ENCODE measurements at places on chromosomes 12 and 14.

DNA sequence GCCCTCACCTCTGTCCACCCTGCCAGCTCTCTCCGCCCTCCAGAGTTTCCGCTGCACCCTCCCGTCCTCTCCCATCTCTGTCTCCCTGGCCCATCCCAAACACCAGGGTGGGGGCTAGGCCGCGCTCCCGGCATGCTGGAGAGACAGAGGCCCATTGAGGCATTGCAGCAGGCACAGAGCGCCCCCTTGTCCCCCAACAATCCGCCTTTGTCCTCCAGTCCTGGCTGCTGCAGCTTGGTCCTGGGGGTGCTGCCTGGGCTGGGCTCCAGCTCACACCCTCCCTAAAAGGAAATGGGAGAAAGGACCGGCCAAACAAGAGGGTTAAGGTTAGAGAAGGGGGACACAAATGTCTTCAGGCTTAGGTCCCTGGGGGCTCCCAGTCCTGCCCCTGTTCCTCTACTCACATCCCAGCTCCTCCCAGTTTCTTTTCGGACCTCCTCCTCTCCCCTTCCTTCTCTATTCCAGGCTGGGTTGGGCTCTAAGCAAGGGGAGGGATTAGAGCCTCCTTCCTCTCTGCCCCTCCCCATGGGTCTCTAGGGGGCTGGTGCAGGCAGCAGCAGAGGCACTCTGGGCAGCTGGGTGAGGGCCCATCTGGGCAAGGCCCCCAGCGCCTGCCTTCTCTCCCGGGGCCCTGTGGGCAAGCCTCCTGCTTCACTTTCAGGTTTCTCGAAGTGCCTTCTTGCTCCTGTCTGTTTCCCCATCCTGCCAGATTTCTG lies at the start of gene CMTM5:
Gene CMTM5, plus strand, starts transcription at position 565 of the 716 bp plus-strand sequence. CDS start 206 bp downstream, outside the sequence.
- no peak for DNase-seq

DNA sequence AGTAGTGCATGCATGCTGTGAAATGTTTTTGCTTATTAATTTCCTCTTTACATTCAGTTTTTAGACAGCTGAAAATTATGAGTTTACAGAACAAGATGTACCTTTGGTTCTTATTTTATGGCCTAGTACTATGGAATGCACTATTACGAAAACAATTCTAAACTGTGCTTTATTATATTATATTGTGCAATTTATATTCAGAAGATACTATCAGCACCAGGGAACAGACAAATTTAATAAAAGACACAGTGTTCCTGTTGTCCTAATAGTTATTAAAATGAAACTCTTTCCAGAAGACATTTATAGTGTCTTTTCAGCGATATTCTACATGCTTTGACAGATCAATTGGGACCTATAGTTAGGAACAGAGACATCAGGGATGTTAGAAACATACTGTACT lies 427.3 kb downstream of the BTG1 start:
- peak; percentile 13 for DNase-seq

DNA sequence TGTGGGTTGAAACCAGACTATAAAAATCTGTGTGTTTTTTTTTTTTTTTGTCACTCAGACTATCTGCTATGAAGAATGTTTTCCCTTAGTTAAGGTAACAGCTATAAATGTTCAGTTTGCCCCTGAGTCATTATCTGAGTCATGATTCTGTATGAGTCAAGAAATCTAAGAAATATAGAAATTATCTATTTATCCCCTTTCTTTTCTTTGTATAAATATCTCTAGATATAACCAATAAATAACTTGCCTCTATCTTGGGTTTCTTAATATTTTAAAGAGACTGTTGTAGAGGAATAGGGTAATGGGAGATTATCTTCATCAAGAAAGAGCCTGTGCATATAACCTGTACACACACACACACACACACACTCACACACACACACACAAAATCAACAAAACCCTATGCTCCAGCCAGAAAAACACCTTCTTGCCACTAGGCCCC lies 161.7 kb upstream of the EEA1 start:
- DNase-seq, result peak; percentile 89

GRCh38 chr12:79200176-79200575 lies 335.6 kb downstream of the SYT1 start:
- no peak for DNase-seq

- DNase-seq, result no peak
These were observed 56.7 kb downstream of the PPM1H start for GRCh38 chr12:62878211-62878610.

DNA sequence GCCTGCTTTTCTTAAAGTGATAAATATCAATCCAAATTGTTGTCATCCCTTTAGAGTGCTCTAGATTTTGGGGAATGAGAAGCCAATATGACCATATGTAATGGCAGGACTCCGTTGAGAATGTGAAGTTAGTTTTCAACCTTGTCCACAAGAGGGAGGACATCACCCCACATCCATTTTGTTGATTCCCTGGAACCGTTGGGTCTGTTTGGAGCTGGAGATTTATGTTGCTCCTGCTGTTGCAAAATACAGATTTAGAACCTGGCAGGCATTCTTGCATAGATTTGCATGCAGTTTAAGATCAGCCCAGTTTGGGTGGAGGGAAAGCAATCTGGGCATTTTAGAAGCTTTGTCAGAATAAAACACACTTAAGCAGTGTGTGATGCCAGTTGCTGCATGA lies 620.1 kb downstream of the NRXN3 start:
- peak; percentile 27 for DNase-seq

DNA sequence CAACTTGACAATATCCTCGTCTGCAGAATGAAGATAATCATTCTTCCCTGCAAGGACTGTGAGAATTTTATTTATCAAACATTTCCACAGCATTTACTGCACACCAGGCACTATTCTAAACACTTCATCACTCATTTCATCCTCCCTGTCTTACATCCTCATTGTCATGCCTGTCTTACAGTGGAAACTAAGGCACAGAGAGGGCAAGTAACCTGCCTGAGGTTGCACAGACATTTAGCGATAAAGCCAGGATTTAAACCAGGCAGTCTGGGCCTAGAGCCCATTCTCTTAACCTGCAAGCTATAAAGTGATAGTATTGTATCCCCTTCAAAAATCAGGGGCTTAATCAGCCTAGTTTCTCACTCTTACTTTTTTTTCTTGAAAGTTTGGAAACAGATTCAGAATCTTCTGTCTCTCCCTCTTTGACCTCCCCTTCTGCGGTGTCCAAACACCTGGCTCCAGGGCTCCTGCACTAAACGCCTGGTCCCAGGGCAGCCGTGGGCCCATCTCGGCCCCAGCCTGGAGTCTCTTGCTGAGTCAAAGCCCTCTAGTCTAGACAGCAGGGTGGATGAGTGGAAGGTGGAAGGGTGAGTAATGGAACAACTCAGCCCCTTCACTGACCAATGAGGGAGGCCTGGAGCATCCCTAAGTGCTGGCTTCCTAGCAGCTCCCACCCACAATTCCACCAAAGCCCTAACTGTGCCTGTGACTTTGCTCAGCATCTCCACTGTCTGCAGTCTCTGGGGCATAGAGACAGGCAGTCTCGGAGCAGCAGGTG lies 12.5 kb downstream of the ISM2 start:
- DNase-seq, result peak; percentile 54

Data from HCEC 1CT (cell line).